ENCODE measurements at places on chromosomes 11 and 22.

- DNase-seq: peak; percentile 53
Measured at GRCh38 chr22:33853200-33854097, 66.8 kb downstream of the LARGE1 start.

DNA sequence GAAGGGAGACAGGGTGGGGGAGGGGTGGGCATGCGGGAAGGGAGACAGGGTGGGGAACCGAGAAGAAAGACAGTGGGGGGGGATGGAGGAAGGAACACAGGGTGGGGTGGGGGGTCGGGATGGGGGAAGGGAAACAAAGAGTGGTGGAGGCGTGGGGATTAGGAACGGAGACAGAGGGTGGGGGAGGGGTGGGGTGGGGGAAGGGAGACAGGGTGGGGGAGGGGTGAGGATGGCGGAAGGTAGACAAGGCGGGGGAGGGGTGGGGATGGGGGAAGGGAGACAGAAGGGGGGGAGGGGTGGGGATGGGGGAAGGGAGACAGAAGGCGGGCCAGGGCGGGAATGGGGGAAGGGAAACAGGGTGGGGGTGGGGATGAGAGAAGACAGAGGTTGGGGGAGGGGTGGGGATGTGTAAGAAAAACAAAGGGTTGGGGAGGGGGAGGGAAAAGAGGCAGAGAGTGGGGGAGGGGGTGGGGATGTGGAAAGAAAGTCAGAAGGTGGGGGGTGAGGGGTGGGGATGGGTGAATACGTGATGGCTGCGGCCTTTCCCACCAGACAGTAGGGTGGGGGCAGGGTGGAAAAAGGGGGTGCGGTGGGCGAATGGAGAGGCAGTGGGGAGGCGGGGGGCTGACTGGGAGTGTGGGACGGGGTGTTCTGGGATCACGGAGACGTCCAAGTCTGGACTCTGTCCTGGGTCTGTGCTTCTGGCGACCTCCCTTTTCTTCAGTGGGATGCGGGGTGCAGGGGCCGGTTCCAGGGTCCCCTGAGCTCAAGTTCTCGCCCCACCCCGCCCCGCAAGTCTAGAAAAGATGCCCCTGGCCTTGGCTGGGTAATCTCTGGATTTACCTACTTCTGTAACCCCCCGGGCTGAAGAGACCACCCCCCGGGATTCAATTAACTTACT is 744 bp downstream of the PRAME start:
- DNase-seq: no peak

- no peak for DNase-seq
Measured at GRCh38 chr22:37880668-37881440, 25.2 kb upstream of the MICALL1 start.

DNA sequence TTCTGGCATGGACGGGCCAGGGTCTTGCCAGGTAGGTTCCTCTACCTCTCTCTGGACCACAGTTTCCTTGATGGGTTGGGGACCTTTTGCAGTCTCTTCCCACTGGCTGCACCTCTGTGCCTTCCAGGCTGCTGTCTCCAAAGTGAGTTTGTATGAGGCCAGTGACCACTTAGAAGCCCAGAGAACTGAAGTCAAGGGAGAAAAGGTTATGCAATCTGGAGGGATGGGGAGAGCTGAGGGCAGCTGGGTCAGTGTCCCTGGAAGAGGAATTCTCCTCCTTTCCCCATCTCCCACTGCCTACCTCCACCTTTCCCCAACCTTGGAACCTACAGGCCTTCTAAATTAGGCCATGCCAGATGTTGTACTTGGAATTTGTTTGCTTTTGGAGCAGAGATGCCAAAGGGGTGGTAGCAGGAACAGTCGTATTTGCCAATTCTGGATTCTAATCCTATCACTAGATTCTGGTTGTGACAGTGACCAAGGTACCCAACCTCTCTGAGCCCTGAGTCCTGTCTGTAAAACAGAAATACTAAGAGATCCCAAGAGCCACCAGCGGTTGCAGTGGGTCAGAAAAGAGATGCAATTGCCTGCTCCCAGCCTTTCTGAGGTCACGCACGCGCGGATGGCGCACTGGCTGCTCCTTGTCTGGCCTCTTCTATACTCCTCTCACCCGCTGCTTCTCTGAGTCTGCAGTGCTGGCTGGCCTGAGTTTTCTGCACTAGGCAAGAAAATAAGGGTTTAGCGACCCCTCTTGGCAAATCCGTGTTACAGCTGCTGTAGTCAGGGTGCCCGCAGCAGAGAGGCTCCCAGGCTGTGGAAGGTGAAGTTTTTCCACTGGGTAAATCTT is 10.7 kb upstream of the ACCSL start:
- peak; percentile 41 for DNase-seq

DNA sequence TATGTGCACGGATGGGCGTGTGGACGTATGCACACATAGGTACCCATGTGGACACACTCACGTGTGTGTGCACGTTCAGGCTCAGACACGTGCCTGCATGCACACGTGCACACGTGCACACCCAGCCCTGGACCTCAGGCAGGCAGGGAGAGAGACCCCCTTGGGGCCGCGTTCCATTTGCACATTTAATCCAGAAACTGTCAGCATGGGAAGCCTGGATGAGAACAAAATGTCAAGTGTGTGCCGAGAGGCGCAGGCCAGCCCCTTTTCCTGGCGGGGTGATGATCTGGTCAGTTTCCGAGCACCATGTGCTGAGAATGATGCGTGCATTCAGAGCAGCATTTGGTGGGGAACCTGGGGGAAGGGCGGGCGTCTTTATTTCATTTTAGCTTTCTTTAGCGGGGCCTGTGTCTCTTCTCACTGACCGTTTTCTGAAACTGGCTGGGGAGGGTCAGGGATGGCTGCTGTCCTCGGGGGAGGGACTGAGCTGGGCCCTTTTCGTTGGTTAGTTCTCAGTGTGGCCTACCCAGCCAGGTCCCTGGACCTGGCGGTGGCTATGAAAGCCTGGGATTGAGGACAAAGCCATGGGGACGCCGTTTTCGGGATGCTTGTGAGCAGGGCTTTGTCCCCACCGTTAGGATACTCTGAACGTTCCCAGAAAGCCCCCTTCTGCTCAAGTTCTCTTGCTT is 96.3 kb downstream of the KCNQ1 start:
- DNase-seq: no peak
